ENCODE measurements at places on chromosomes 3 and 15.

GRCh38 chr15:88917760-88918159 is 4.6 kb upstream of the MFGE8 start:
- no peak for DNase-seq

DNA sequence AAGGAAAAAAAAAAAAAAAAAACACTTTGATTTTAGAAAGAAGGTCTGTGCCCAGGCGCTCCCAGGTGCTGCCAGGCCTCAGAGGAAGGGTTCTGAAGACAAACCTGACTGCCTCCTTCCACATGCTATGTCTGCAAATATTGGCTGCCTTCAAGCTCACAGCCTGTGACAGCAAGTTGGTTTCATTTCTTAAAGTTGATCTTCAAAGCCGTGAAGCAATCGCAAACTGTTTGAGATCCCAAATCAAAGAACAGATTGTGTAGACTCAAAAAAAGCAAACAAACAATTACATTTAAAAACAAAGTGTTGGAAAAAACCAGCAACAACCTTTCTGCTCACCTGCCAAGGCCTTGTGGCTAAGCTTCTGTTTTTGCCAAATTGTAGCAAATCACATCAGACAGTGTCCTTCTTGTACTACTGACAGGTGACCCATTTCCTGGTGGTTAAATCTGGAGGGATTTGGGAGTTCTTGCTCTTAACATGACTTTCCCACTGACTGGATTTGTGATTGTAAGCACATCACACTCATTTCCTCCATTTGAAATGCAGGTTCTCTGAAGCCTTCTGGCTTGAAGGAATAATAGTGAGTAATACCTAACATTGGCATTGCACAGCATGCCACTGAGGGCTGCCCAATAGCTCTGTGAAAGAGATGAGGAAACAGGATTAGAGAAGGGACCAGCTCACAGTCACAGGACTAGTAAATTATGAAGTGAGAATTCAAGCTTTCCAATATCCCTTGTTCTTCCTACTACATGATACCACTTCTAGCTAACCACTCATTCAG is 502.4 kb downstream of the LPP start:
- DNase-seq: no peak

- no peak for DNase-seq
Observed at GRCh38 chr3:49148159-49148558, 15.3 kb upstream of the LAMB2 start.

GRCh38 chr15:79093352-79093935 is 2.9 kb upstream of the RASGRF1 start:
- peak; percentile 24 for DNase-seq
